ENCODE measurements at places on chromosomes 5 and 9.

GRCh38 chr5:138441221-138441620 lies 2.4 kb downstream of the REEP2 start:
- DNase-seq: no peak

- peak; percentile 39 for DNase-seq
Observed at GRCh38 chr5:67187006-67187715, 9.4 kb downstream of the CD180 start.

DNA sequence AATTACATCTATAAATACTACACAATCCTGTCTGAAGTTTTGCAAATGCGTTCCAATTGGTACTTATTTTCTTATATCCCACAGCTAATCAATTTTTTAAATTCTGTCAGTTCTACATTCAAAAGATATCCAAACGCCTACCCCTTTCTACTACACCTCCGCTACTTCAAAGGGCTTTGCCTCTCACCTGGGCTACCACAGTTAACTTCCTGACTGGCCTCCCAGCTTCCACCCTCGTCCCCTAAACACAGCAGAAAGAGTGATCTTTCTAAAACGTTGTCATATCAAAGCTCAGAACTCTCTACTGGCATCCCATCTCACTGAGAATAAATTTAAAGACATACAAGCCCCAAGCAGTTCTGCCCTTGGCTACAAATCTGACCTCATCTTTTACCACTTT lies 32.3 kb upstream of the NIPBL start:
- no peak for DNase-seq

DNA sequence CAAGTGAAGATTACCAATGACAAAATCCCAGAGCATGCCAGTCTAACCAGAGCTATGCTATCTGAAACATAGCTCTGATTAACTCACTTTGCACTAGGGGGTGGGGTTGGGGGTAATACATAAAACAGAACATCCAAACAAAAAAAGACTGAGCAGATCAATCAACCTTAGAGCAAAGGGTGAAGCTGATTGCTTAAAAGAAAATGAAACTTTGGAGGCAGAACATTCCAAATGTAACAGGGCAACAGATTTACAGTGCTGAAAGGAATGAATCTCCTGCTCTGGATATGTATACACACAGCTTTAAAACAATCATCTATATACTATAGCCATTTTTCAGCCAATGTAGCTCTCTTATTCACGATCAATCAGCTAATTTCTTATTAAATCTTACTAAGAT lies 4.9 kb downstream of the IL6ST start:
- DNase-seq: no peak

DNA sequence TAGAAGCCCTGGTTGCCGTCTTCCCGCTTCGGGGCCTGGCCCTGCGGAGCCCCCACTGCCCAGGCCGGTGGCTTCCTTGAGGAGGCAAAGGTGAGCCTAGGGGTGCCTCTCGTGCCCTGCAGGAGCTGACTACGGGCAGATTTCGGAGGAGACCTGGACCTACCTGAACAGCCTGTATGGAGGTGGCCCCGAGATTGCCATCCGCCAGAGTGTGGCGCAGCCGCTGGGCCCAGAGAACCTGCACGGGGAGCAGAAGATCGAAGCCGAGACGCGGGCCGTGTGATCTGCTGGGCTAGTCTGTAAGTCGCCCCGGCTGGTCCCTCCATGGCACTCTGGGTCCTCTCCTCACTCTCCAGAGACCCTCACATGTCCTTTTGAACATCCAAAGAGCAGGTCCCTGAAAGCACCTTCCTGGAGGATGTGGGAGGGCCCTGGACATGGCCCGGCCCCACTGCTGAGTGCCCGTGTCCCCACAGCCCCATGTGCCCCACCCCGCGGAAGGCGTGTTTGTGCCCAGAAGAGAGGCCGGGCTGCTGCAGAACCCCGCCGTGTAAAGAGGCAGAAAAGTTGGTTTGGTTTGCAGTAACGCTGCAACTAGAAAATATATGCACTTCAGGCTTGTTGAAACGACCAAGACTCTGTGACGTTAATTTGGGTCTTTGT lies 44.9 kb downstream of the USP20 start:
- DNase-seq: no peak

DNA sequence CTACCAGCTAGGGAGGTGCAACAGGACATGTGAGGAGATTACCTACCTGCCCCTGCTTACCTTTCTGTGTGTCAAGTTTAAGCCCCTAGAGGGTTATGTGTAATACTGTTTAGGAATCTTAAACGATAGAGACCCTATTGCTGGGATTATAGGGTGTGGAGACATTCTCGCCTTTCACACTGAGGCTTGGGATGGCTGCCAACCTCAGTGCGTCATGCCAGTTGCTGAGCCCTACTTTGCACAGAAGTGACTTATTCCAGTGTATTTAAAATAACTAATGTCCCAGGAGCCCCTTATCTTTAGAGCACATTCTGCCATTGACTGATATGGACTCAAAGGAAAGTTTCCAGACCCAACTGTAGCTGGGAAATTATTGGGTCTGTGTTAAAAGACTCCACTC lies 76.6 kb upstream of the XPA start:
- no peak for DNase-seq

DNA sequence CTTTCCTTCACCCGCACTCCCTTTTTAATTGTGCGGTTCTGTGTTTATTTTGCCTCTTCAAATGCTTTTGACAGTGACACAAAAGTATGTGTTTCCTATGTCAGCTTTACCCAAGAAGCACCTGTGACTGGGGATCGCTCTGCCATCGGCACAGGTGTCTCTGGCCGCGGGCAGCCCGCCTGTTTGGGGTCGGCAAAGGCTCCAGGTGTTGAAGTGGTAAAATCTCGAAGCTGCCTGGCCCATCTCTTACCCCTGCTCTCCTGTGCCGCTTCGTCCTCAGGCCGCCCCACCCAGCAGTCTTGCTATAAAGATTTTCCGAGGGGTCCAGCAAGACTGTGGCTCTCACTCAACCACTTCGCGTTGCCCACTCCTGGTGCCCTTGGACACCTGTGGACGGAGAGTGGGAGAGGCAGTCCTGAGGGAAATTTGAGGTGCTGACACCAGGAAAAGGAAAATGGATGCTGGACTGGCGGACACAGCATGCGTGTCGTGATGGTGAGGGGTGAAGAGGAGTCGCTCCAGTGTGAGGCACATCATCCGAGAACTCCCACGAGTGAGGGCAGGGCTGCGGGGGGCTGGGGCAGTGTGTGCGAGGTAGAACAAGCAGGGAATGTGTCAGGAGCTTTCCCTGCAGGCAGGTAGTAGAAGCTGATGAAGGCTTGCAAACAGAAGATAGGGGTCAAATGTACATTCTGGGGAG lies 29.1 kb upstream of the CEP72 start:
- no peak for DNase-seq

DNA sequence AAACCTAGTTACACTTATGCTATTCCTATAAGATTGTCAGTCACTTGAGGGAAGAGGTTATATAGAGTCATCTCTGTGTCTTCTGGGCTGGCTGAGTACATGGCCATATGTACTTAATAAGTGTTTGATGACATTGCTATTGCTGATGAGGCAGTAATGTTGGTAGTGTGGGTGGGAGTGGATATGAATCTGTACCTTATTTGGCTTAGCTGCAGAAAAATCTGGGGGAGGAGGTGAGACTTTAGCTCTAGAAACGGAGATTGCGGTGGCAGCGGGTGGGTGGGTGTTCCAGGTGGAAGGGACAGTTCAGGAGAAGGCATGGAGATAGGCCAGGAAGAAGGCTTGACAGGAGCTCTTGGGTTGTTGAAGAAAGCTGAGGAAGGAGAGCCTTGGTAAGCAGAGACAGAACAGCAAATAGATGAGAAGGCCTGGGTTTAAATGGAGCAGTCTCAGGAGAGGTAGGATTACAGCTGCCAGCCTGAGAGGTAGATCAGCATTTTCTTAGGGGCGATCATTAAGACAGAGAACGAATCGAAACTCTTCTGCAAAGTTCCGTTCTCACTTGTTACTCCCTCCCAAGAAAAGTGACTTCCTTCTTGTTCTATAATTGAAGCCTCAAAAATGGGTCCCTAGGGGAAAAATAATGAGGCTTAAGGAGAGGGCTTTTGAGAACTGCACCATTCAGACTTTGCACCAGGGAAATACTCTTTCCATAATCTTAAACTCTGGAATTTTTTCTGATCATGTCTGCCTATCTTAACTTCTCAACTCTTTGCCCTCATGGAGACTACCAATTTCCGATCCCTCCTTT lies 160.5 kb downstream of the UNC13B start:
- no peak for DNase-seq

DNA sequence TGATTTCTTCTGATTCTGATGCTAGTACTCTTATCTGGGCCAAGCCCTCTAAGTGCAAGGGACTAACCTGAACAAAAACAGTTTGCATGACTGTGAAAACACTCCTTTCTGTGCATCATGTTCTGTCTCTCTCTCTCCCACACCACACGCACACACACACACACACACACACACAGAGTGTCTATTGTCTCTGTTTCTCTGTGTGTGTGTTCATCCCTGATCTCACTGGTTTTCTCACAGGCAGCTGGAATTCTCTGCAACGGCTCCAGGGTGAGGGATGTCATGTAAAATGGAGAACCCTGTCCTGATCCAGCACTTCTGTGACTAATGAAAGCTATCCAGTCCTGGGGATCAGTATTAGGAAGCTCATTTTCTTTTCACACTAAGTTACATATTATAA lies 453.1 kb upstream of the RGMB start:
- no peak for DNase-seq

DNA sequence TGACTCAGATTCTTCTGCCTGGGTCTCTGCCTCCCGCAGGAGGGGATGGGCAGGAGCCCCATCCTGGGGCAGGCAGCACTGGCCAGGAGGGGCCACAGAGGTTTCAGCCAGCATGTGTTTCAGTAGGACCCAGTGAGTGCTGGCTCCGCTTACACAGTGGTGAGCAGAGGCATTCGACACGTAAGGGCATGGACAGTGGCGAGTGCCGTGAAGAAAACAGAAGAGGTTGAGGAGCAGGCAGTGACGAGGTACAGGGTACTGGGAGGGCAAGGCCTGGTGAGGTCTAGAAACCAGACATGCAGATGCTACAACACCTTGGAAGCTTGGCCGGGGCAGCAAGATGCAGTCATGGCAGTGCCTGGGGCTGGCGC lies 41.5 kb downstream of the CACNA1B start:
- DNase-seq: no peak

DNA sequence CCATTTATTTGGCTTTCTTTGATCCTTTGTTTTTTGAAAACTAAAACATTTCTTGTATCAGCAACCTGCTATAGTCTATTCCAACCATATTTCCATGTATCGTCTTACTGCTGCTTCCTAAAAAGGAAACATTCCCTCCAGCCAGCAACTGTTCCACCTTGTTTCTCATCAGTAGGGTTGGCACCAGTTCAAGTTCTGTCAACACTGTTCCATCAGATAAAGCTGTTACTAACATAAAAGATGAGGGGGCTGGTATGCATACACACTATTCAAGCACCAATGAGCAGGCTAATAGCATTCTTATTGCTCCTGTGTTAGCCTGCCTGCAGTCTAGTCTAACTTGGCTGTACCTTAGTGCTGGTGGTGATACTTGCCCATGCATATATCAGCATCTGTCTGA lies 178.3 kb downstream of the CWC27 start:
- no peak for DNase-seq

DNA sequence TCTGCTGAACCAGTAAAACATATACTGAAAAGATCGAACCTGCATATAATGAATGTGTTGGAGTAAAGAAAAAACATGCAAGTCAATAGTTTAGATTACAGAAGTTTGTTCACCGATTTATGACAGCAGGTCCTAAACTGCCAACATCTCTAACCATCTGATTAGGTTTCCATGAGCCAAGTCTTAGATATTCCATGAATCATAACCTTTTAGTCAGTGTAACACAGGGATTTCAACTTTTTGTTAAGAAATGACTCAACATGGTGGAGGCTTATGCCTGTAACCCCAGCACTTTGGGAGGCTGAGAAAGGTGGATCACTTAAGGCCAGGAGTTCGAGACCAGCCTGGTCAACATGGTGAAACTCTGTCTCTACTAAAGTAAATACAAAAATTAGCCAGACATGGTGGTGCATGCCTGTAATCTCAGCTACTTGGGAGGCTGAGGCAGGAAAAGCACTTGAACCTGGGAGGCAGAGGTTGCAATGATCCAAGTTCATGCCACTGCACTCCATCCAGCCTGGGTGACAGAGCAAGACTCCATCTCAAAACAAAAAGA lies 38.7 kb downstream of the APC start:
- no peak for DNase-seq

DNA sequence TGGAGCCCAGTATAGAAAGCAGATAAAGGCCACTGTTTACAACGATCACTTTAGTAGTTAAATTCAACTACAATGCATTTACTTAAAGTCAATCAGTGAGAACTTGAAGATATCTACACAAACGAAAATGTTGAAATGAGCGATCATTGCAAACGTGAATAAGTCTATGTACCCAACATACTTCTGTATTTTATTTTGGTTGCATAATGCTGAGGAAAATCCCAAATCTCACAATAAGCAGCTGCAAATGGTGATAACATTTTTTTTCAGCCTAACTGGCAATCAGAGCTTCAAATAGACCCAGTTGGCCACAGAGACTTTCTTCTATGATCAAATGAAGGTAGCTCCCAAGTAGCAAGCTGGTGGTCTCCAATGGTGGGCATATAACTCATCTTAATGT lies 32.1 kb downstream of the PDGFRB start:
- no peak for DNase-seq

- DNase-seq: no peak
Observed at GRCh38 chr9:76654575-76654974, 109.7 kb upstream of the PCA3 start.

- no peak for DNase-seq
Observed at GRCh38 chr9:36499174-36499890, 73.4 kb upstream of the MELK start.

- no peak for DNase-seq
Observed at GRCh38 chr5:169736653-169737052, 99.6 kb downstream of the DOCK2 start.

DNA sequence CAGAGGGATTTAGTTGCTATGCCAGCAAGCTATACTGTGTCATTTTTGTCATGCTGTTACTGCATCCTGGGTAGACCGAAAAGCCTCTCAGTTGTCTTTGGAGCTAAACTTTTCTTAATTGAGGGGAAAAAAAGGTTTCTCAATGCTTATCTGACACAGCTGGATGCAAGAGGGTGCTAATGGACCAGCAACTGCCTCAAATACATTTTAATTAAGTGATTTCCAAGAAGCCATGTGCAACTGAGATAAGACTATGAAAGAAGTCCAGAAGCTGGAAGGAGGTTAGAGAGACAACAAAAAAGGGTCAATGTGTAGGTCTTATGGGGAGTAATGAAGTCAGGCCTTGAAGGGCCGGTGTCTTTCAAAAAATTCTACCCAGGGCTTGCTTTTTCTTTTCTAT lies 465.7 kb upstream of the DMAC1 start:
- DNase-seq: no peak
